Glomerular endothelial cell (primary cell): ENCODE measurements at places on chromosomes 6 and 20.

DNA sequence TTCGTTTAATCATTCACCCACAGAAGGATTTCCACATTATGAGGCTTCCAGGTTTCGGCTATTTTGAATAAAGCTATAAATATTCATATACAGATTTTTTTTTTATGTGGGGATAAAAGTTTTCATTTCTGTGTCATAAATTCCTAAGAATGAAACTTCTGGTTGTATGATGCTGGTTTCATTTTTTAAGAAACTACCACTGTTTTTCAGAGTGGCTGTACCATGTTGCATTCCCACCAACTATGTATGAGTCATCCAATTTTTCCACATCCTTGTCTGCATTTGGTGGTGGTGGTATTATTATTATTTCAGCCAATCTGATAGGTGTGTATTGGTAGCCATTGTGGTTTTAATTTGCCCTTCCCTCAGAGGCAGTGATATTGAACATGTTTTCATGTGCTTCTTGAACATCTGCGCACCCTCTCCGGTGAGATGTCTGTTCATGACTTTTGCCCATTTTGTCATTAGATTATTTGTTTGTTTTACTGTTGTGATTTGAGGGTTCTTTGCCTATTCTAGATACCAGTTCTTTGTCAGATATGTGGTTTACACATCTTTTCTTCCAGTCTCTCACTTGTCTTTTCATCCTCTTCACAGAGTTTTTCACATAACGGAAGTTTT, 75.5 kb downstream of the DOK5 start:
- no peak for DNase-seq

DNA sequence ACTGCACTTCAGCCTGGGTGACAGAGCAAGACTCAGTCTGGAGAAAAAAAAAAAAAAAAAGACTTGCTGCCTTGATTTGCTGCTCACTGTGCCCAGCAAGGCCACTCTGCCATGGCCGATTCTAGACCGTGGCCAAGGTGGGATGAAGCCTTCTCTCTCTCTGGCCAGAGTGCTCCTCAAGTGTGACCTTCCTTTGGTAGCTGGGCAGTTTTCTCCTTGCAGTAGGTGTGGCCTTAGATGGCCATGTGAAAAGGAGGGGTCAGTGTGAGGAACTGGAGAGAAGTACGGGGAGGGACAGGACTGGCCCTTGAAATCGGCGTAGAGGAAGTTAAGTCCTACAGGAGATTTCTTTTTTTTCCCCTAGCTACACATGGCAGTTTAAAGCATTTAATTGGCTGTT, 272.0 kb downstream of the ARID1B start:
- no peak for DNase-seq

DNA sequence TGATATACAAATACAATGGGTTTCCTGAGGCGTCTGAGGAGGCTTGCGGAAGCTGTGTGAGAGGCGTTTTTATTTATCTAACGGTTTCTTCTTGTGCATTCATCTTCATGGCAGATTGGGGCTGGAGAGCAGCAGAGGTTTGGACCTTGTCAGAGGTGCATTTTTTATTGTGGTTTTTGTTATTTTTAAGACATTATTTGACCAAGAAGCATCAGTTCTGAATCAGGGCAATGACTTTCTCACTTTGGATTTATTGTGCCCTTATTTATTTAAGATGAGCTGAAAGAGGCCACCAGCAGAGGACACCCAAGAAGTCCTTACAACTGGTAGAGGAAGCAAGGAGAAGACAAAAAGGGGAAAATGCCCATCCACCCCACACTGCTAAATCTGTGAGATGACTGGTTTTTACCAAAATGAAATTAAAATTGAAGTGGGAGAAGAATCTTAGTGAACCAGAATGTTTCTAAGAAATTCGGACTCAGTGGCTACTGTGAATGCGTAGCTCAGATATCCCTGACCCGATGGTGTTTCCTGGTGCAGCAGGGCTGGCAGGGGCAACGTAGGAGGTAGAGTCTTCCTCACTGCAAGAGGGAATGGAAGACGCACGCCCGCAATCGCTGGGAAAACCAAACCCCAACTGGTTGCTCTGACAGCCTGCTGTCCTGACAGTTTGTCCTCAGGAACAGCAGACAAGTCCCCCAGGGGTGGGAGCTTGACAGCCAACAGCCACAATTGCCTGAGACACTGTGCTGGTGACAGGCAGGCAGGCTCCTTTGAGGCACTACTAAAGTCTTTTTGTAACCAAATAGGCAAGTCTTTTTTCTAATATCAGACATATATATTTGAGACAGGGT, 14.2 kb downstream of the PRR18 start:
- DNase-seq: no peak

GRCh38 chr20:46328200-46328882, 20.0 kb upstream of the CDH22 start:
- no peak for DNase-seq

GRCh38 chr20:549722-550496, 6.3 kb upstream of the CSNK2A1 start:
- DNase-seq: no peak

GRCh38 chr20:1327241-1327653, 1.7 kb downstream of the SDCBP2 start:
- DNase-seq: no peak

DNA sequence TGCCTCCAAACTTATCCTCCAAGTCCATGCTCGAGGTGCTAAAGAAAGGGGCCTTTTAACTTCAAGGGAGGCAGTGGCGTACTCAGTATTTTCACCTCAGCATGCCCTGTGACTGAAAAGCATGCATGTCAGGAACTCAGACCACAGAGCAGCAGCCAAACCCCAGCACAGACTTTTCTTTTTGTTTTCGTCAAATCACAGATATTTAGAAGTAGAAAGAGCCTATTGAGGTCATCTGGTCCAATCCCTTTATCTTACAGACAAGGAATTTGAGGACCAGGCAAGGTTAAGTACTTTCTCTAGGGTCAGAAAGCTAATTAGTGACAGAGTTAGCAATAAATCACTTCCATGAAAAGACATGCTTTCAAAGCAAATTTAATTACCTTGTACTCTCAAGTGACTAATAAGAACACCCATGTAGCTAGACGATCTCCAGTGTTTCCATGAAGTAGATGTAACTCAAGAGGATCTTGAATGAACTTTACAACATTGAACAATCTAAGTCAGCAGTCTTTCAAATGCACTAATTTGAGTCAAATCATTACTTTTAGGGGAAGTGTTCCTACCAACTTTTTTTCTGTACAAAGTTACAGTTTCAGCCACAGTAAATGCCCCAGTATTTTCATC, 35.9 kb downstream of the MOXD1 start:
- DNase-seq: no peak

- DNase-seq: no peak
These were observed 208.9 kb downstream of the KIF16B start for GRCh38 chr20:16364320-16364687.

GRCh38 chr20:53296451-53297153, 297.0 kb downstream of the ZNF217 start:
- DNase-seq: no peak

DNA sequence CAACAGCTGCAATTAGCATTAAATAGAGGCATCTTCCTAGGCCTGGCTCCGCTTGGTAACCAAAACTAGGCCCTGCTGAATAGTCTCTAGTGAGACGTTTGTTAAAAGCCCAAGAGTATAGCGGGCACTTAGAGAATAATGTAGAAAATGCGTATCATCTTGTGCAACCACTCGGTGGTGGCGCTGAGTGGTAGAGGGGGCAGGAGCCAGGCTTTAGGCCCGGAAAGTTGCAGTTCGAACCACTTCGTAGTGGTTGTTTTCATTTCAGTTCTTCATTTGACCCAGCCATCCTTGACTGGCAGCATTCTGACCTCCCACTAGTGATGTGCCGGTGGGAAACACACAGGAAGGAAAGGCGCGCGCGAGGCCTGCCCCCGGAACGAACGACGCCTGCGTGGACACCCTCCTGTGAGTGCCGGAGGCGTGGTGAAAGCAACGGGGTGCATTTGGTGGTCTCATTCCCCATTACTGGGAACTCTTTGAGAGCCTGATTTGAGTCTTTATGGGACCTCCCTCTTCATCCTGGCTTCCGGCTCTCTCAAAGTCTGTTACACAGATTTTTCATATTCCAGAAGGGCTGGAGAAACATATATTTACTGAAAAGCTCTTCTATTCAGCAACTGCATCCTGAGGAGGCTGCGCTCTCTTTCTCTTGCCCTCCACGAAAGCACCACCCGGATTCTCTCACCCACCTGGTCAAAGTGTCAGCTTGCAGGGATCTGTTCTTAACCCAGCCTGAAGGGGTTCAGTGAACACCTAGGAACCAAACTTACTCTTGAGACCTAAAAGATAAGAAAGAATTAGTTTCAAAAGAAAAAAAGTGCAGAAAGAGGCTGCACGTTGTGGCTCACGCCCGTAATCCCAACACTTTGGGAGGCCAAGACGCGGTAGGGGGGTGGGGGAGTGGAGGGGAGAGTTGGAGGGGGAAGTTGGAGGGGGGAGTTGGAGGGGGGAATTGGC, 18.2 kb downstream of the GPX5 start:
- DNase-seq: no peak

DNA sequence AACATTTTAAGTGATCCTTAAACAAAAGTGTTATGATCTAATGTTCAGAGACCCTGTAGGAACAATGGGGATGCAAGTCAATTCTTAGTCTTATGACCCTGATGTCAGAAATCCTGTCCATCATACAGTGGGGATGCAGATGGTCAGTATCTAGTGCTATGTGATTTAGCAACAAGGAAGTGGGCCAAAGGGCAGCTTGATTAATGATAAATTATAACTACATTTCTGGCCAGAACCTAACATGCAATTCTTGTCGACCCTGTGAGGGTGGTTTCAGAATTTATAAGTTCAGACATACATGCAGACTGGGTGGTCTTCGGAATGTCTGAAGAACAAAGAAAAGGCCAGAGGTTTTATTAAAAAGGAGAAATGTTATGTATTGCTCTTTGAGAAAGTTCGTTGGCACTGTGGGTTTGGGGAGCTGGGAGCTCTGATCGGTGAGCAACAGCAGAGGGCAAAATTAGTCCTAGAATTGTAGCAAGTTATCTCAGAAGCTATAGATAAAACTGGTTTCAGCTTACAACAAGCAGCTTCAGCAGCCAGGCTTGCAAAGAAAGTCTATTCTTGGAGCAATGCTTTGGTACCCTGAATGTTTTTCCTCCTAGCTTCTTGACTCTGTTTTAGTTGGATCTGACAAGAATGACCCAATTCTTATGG, 50.8 kb downstream of the RPF2 start:
- no peak for DNase-seq

DNA sequence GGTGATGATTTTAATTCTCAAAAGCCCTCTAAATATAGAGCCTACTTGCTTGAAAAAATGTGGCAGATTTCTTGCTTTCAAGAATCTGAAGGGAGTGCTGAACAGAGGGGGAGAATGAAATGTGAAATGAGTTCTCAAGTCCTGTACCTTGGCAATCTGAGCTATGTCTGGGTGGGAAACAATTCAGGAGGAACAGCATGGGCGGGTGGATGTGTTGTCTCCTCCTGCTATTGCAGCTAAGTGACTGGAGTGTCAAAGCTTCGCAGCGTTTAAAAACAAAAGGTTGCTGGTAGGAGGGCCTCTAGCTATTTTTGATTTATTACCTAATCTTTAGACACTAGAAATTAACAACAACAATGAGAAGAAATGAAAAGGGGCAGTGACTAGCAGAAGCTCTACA, 102.5 kb upstream of the ARG1 start:
- DNase-seq: no peak

GRCh38 chr6:127706216-127706615, 129.2 kb downstream of the C6orf58 start:
- no peak for DNase-seq

- no peak for DNase-seq
These were observed 33.4 kb downstream of the PLN start for GRCh38 chr6:118581489-118581959.

DNA sequence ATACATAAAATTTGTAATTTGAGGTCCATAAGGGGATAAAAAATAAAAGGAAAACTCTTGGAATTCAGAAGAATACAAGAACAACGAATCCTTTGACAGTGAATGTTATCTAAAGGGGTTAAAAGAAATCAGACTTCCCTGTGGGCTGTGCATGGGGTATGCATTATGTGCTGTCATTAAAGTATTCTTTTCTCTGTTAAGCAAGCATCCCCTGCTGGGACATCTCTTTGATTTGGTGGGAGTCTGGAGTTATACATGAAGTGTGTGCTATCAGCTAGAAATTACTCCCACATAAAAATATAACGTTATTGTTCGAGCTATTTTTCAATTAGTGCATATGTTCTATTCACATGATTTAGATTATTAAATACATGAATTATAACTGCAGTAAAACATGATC, 195.2 kb downstream of the CENPW start:
- DNase-seq: no peak

- no peak for DNase-seq
These were observed 25.8 kb upstream of the SLC17A3 start for GRCh38 chr6:25899580-25900408.

- no peak for DNase-seq
These were observed 1277.2 kb upstream of the GJE1 start for GRCh38 chr6:140855520-140855919.

- no peak for DNase-seq
These were observed 1223.6 kb upstream of the GJE1 start for GRCh38 chr6:140909156-140909555.

- no peak for DNase-seq
These were observed 6.7 kb upstream of the HMGN3 start for GRCh38 chr6:79241228-79241627.

- no peak for DNase-seq
These were observed 24.0 kb upstream of the LRRC1 start for GRCh38 chr6:53770780-53771249.

- no peak for DNase-seq
These were observed 92.8 kb upstream of the RNF217 start for GRCh38 chr6:124869416-124869815.
